ENCODE measurements at places on chromosomes 2 and 18.

- DNase-seq = no peak
These were observed 159.7 kb downstream of the CD226 start for GRCh38 chr18:69787825-69788547.

- DNase-seq = peak; percentile 26
These were observed 257.8 kb upstream of the GALNT5 start for GRCh38 chr2:156999661-157000060.

- DNase-seq = no peak
These were observed 153.6 kb downstream of the NRP2 start for GRCh38 chr2:205835923-205836322.

DNA sequence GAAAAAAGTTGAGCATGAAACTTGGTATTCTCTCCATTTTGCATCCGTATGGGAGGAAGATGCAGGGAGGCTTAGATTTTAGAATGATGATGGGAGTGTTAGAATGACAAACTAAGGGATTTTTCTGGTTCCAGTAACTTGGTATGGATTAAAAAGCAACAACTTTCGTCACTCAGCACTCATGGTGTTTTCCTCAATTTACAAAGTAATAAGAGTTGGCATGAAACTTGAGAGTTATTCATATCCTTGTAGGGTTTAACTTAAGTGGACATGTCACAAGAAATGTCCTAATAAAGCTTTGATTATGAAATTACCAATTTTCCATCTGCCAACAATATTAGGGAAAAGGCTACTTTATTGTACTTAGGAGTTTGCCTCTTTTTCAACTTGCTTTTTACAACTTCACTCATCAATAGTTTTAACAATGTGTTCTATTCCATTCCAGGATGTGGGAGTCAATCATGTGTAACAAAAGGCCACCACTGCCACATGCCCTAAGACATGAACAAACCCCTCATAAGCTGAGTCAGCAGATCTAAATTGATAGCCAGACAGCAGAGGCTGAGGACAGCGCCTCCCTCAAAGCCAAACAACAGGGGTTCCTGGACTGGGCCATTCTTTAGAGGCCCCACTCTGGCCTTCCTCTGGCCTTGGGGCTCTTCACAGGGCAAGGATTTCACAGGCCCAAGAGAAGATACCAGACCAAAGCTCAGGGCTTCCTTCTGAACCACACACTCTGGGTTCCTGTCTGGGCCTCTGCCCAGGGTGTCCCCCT lies 265.8 kb downstream of the TNS1 start:
- DNase-seq = no peak

DNA sequence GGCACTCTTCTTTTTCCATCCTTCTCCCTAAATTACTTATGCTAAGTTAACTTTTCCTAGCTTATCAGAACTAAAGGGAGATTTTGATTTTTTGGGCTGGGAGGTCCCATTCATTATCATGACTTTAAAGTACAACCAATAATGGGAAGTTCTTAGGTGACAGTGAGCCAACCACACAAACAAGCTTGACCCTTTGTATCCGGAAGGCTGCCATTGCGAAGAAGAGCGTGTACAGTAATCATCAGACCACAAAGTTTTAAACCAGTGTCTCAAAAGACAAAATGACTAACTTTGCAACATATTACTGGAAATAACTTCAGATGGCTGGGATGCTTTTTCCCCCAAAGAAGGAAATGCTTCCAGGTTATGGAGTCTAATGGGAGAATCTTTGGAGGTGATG lies 298.1 kb downstream of the TGIF1 start:
- no peak for DNase-seq

GRCh38 chr2:55993685-55994084 lies 70.1 kb upstream of the EFEMP1 start:
- DNase-seq = no peak

DNA sequence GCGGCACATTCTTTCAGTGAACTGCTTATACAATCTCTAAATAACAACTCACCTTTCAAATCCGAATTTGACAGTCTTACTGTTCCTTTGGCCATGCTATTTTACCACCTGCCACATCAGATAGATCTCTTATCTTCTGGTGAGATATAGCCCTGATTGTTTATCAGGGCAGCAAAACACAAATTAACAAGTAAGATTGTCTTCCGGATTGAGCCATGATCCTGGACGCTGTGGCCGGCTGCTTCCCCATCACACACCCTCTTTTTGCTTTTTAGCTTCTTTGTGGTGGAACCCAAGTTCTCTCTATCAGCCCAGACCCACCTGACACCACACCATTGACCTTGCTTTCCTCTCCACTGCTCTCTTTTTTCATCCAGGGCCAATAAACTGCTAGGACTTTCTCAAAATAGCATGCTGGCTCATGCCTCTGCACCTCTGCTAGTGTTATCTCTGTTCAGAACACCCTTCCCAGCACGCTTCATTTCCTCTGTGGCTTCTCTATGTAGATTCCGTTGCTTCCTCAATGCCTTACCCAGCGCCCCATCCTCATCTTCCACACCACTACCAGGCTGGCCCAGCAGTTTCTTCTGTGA lies 111.8 kb upstream of the CNTNAP5 start:
- no peak for DNase-seq

DNA sequence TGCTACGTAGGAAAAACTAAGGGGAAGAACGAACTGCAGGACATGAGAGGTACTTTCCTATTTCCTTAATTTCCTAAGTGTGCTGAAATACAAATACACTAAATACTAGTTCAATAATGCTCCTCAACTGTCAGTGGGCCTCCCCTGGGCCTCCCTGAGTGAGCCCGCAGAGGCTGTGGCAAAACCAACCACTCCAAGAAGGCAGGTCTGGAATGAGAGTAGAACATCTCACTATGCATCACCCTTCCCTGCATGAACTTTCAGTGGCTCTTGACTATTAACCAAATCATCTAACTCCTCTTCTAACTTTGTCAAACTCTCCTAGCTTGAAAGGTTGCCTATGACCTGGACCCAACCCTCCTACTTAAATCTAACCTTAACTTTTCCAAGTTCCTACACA lies 84.6 kb downstream of the THADA start:
- no peak for DNase-seq

- no peak for DNase-seq
These were observed 50.3 kb upstream of the TLK1 start for GRCh38 chr2:171210864-171211431.

DNA sequence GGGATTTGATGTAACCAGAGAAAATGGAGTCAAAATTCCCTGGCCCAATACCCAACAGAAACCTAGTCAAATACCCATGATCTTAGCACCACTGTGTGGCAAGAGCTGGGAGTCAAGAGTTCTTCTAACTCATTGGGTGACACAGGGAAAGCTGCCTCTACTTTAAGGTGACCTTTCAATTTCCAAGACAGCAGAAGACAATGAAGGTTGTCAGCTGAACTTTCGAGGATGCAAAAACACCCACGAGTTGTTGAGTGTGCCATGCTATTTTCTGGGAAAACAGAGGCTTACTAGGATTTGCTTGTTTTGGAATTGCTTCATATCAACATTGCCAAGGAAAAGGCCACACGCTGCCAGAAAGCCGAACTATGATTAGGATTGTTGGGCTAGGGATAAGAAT lies 61.6 kb upstream of the CYRIA start:
- DNase-seq = no peak

Measured in NCI-H2171 treated with DMSO at 0.1 percent for 48 hours (cell line).